ENCODE measurements at places on chromosomes 5 and 9.
A peak's percentile ranks its signal among the peaks of the same experiment; 100 is the strongest.

- no peak for DNase-seq
Measured at GRCh38 chr9:129414993-129415941, 205.6 kb downstream of the C9orf50 start.

GRCh38 chr9:94610181-94610606, 16.6 kb upstream of the FBP2 start:
- DNase-seq = no peak

DNA sequence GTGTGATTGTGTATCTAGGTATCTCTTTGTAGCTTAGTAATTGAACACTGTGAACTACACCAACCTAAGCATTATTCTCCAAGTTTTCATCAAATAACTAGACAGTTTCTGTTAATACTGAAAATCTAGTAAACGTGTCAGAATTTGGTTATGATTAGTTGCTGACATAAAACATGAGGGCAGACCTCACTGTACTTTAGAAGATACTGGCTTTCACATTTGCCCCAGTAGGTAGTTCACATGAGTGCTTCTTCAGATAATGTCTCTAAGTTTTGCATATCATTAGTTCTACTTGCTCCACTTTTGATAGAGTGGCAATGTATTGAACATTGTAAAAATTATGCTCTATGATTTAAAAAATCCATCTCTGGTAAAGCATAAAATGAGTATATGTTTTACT, 7.1 kb downstream of the CDKN2B start:
- DNase-seq = no peak

DNA sequence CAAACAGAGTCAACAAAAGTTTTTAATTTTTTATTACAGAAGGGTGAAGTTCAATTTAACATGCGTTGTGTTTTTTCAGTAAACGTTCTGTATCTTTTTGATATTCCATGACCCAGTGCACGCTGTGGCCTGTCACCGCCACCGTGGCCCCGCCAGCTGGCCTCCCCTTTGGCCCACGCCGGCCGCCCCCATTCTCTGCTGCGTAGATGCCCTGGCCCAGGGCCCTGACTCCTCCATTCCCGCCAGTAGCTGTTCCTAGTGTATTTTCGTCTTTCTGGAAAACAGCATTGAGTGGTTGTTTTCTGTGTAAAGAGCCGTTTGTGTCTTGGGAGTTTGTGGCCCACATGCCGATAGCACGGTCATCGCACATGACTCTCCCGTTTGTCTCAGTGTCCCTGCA, 6.1 kb downstream of the RNU6ATAC start:
- no peak for DNase-seq

- DNase-seq = no peak
Measured at GRCh38 chr5:31585166-31585894, 53.2 kb downstream of the C5orf22 start.

GRCh38 chr5:180305481-180305880, 13.6 kb upstream of the MAPK9 start:
- DNase-seq = no peak

DNA sequence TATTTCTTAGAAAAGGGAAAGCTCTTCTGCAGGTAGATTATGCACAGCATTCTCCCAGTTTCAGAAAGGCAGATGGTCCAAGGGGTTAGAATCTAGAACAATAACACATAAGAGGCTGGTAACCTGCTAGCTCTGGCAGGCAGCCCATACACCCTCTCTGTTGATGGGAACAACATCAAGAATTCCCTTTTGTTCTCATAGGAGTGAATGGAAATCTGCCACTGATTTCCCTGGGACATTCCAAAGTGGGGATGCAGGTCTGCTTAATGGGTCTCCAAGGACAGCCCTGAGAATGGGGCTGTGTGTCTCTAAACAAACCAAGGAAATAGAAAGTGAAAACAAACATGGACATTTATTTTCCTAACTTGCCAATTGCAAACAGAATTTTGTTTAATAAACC, 456.8 kb downstream of the EBF1 start:
- no peak for DNase-seq

GRCh38 chr5:114361724-114362196, at the start of gene KCNN2:
Gene KCNN2, plus strand, starts transcription at chr5:114362070. Its CDS starts 70 bp downstream, at chr5:114362140.
- DNase-seq = no peak

- DNase-seq = no peak
Measured at GRCh38 chr5:73545403-73545779, 20.0 kb downstream of the ANKRA2 start.

- no peak for DNase-seq
Measured at GRCh38 chr9:124720429-124721108, 50.5 kb downstream of the NR6A1 start.

- no peak for DNase-seq
Measured at GRCh38 chr5:168076561-168076991, 214.9 kb upstream of the WWC1 start.

DNA sequence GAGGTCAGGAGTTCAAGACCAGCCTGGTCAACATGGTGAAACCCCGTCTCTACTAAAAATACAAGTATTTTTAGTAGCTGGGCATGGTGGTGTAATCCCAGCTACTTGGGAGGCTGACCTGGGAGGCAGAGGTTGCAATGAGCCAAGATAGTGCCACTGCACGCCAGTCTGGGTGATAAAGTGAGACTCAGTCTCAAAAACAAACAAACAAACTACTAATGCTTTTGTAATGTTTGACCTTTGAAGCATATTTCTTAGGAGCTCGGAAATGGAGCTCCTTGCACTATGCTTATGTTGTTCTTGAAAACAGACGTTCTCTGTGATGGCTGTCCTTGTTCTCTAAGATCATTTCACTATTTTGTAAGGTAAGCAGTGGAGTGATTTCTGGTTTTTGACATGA, 6.0 kb downstream of the F2RL2 start:
- no peak for DNase-seq

DNA sequence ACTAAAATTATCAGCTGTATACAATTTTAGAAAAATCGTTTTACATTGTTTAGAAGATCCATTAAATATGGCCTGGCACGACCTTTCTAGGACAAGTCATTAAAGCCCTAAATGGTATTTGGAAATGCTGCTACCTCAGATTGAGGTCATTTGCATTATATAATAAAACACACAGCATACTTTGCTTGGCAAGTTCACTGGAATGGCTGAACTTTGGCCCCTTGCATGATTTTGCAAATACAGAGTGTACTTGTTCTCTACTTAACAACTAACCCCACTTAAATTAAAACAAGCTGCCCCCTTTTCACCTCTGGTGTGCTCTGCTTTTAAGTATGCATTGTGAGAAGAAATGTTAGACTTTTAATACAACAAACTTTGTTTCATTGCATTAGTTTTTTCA, 860.1 kb downstream of the PTPRD start:
- no peak for DNase-seq

DNA sequence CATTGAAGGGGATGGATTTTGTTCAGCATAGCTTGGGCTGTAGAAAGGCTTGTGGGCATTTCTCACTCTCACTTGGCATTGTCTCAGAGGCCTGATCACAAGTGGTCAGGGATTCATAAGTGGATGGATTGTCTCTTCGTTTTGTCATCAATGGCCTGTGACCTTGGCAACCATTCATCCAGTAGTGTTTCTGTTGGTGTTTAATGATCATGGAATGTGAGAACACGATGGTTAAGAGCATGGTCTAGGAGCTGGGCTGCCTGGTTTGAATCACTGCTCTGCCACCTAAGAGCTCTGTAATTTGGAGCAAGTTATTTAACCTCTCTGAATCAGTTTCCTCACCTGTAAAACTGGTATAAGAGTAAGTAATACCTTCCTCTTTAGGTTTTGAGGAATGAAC, 430.1 kb upstream of the MEF2C start:
- no peak for DNase-seq

DNA sequence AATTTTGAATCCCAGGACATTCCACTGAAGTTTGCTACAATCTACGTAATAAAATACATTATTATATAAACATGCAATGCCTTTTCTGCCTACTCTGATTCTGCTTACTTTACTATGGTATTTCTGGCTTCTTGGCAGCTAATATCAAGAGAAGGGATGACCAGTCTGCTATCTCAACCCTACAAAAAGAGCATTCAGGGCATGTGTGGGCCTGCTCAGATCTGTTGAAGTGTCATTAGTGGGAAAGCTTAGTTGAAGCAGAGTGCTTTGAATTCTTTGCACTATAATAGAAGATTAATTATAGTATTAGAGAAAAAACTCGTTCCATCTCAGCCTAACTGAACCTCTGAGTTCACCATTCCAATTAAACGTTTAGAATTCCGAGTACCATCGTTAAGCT, 339.5 kb upstream of the ISL1 start:
- no peak for DNase-seq

DNA sequence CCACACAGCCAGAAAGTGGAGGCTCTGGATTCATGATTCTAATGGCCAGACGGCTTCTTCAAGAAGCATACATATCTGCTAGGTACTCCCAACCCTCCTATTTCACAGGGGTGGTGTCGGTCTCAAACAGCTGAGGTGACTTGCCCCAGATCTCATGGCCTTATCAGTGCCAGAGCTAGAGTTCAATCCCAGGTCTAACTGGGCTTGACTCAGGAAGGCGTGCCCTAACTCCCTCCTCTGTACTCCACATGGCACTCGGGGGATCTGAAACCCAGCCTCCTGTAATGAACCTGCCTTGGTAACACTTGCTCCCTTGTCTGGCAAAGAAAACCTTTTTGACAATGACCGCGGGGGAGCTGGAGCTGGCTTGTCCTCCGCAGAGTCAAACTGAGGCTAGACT, 2.1 kb downstream of the QRFP start:
- no peak for DNase-seq

GRCh38 chr5:5939759-5940370, 438.5 kb downstream of the MED10 start:
- DNase-seq = no peak

GRCh38 chr9:35826071-35826701, 2.3 kb downstream of the FAM221B start:
- peak; percentile 23 for DNase-seq

DNA sequence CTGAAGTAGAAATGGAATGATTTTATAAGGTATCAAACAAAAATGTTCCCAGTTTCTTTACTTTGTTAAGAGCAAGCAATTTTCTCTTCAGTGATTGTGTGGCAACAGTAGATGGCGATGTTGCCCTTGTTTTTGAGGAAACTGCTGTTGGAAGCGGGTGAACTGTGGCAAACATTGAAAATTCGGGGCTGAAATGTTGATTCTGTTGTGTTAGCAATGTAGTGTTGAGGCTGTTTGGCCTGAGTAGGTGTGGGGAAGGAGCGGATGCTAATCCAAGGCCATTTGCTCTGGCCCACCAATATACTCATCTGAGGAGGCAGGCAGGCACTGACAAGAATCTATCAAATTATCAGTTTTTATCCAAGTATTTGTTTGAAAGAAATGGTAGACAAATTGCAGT, 129.8 kb downstream of the SLC12A2 start:
- no peak for DNase-seq

DNA sequence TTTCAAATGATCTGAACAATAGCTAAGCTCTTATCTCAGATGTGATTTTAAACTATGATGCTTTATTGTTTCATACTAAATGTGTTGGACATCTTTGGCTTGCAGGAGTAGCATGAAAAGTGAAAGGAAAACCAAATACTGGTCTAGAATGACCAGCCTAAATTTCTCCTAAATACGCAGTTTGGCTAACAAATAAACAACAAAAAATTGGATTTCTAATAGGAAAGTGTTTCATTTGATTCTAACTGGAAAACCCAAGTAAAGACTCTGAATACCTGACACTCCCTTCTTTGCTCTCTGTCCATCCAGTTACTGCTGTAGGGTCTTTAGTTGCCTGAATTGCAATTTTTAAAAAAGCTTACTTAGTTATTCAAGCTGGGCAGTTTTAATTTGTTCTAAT, 111.7 kb upstream of the ACOT12 start:
- no peak for DNase-seq

DNA sequence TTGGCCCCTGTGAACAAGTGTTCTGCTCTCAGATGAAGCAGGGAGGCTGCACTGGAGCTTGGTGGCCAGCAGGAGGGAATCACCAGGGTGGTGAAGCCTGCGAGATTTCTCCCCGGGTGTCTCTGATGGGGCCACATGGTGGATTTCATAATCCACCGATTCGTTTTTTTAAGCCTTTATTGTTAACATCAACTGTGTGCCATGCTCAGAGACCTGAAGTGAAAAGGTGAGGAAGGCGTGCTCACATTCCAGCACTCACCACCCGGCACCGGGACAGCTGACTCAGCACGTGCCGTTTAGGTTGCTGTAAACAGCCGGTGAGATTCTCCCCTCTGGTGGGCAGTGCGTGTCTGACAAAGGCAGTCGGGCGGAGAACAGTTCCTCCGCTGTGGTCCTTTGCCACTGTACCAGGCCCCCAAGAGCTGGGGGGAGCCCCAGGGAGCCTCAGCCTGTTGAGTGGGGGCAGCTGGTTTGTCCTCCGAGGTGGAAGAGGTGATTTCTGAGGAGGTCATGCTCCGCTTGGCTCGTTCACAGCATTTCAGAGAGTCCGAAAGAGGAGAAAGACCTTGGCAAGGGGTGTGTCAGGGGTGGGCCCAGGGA, 12.7 kb upstream of the AHRR start:
- no peak for DNase-seq

DNA sequence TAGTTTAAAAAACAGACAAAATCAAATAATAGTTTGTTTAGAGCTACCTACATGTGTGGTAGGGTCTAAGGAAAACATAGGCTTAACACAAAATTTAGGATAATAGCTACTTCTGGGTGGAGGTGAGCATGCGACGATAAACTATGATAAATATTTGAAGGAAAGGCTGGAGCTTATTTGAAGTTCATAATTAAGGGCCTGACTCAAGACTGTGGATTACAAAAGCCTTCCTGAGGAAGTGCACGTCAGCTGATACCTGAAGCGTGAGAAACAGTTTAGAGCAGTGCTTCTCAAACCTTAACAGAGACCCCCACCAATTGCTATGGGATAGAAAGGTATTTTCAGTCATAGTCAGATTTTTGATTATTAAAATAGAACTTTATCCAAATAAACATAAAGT, 20.4 kb upstream of the UBLCP1 start:
- DNase-seq = no peak

DNA sequence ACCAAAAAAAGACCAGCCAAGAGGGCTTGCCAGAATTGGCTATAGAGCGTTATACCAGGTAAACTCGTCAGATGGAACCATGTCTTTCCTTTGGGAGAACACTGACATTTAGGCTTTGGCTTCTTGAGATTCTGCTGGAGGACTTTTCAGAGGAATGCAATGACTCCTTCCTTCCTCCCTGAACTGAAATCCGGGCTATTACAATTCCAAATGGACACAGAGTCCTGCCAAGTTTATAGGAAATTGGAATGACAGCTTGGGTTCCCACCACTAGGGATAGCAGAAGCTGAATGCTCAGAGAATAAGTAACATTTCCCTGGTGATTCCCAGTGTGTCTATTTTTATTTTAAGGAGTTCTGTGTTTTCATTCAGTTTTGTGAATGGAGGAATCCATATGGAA, 143.0 kb downstream of the FGF1 start:
- DNase-seq = no peak

Measured in activated gamma-delta T cell treated with Interleukin-2 at 50 U/mL for 16 hours (primary cell).